ENCODE measurements at places on chromosomes 3 and 15.

DNA sequence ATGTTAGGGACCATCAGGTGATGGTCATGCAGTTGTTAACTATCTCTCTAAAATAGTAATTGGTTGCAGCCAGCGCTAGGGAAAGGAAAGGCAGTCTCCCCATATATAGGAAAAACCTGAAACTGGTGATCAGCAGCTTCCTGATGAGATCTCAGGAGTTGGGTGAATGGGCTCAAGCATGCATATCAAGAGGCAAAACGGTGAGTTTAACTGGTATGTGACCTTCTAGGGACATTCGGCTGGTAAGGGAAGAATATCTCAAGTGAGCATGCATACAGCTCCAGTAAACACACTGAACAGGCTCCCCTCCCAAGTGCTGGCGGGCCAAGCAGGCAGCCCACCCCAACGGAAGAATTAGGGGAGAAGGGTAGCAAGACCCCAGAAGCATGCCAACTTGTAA, 49.3 kb upstream of the ROBO2 start:
- DNase-seq, result no peak

GRCh38 chr3:174505266-174505665, 353.9 kb upstream of the NAALADL2 start:
- DNase-seq, result no peak

GRCh38 chr3:114310695-114311094, 16.9 kb downstream of the TIGIT start:
- no peak for DNase-seq

- no peak for DNase-seq
Observed at GRCh38 chr3:138594935-138595610, 1.0 kb upstream of the CEP70 start.

GRCh38 chr3:14143271-14144225, 18.7 kb downstream of the TMEM43 start:
- no peak for DNase-seq

DNA sequence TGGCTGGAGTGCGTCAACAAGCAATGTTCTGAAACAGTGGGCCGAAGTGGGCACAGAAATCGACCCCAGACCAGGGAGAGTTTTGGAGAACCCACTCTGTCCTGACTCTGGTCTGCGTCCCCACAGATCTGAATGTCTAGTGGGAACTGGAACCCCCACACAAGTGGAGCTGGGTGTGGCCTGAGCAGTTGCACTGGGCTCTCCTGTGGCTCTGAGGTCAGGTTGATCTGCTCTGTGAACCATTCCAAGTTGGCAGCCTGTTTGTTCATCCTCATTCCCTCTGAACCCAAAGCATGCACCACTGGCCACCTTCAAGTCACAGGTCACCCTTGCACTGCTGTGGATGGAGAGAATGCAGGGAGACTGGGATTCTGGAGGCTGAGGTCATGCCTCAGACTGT, 60.5 kb downstream of the STARD5 start:
- no peak for DNase-seq

DNA sequence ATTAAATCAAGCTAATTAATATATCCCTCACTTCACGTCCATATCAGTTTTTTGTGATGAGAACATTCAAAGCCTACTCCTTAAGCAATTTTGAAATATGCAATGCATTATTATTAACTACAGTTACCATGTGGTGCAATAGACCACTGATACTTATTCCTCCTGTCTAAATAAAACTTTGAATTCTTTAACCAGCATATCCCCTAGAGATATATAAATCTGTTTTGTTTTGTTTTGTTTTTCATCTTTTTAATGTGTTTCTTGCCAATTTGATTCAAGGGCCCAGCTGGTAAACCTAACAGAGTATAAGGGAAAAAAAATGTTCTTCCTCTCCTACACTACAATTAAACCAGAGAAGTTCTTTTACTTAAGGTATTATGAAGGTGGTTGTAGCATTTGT, 524.2 kb downstream of the NAALADL2 start:
- no peak for DNase-seq

DNA sequence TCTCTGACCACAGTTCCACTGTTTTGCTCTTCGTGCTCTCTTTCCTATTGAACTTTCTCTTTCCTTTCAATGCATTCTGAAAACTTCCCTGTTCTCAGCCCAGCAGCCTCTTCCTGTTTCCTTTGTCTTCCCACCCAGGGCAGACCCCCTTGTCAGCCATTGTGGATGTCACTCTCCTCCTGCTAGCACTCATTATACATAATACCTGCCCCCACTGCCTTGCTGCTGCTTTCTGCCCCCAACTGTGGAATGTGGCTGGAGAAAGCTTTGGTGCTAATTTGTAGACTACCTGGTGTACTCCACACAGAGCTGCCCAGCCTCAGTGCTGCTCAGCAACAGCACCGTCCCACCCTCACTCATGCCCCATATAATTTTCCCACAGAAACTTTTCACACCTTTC, 80.2 kb downstream of the CHCHD6 start:
- DNase-seq, result no peak

- DNase-seq, result no peak
Observed at GRCh38 chr3:167823738-167824137, 88.2 kb downstream of the SERPINI1 start.

- no peak for DNase-seq
Observed at GRCh38 chr15:35603301-35603700, 57.3 kb upstream of the DPH6 start.

GRCh38 chr3:36455406-36455805, 75.1 kb downstream of the STAC start:
- no peak for DNase-seq

- DNase-seq, result no peak
Observed at GRCh38 chr15:62749036-62749815, 293.3 kb upstream of the TPM1 start.

DNA sequence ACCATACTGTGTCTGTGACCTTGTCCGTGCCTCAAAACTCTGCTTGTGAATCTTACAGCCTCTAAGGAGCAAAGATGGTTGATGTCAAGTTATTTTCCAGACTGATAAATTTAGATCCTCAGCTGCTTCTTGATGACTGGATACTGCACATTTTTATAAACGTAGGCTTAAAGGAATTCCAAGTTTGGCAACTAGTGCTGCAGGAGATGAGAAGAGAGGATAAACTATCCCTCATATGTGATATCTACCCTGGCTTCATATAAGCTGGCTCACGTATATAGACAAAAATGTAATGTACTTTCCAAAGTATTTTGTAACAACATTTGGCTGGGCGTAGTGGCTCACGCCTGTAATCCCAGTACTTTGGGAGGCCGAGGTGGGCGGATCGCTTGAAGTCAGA, 89.6 kb downstream of the GMPS start:
- DNase-seq, result no peak

DNA sequence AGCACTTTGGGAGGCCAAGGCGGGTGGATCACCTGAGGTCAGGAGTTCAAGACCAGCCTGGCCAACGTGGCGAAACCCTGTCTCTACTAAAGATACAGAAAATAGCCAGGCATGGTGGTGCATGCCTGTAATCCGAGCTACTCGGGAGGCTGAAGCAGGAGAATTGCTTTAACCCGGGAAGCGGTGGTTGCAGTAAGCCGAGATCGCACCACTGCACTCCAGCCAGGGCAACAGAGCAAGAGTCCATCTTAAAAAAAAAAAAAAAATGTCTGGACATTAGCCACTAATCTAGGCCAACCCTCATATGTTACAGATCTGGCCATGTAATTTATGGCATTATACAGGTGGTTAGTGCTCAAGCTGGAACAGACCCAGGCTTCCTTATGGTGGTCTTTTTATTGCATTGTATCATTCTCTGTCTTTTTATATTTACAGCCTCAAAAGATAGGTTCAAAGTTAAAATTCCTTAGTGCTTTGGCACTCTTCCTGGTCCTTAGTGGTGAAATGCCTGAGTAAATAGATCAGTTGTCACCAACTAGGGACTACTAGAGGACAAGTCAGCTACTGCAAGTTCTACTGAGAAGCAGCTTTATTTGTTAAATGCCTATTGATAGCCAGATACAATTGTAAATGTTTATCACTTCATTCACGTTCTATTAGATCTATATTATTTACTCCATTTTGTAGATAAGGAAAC, 16.0 kb downstream of the STARD9 start:
- no peak for DNase-seq

DNA sequence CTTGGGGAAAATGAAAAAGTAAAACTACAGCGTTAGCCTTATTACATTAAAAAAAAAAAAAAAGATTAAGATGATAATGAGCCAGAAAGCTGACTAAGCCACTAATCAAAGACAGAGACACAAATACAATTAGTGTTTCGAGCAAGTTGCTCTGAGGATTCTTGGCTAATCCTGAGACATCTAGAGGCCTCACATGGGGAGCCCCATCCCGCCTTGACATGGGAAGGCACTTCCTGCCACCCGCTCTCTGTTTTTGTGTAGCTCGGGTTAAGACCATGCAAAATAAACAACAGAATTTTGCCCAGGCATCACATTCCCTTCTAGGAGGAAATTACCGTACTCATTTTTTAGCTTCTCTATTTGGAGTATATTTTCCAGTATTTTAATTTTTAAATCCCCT, 15.3 kb downstream of the HESX1 start:
- DNase-seq, result no peak

GRCh38 chr15:69979783-69980182, 117.9 kb downstream of the TLE3 start:
- no peak for DNase-seq

DNA sequence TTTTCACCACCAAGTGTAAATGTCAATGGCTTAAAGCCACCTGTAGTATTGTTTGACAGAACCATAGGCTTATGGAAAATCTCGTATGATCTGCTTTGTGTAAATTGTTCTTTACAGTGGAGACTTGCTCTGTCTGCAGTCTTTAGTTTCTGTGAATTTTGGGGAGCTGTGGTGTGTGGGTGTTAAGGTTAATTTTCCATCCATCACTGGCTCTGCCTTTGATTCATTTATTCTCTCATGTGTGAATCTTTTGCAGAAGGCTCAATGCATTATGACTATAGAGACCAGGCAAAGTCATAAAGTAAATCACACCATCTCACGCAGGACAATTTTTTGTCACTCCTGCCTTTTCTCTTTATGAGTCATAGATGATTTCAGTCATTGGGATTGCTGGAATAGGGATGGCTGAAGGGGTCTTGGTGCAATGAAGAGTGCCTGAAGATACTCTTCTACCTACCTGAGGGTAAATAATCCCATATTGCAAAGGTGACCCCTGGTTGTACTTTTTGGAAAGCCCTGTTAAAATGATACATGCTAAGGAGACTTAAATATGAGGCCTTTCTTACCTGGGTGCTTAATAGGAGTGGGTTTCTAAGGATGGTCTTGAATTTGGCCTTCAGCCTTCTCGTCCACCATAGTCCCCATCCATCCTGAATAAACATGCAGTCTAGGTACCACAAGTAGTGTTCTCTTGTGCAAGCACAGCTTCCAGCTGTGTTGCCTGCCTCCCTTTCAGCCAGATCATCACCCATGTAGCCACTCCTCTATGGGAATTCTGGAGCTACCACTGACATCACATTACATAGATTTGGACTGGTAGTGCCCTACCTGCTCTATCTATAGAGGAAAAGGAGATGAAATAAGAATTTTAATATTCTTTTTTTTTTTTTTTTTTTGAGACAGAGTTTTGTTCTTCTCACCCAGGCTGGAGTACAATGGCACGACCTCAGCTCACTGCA, 14.3 kb downstream of the TGFBR2 start:
- no peak for DNase-seq

DNA sequence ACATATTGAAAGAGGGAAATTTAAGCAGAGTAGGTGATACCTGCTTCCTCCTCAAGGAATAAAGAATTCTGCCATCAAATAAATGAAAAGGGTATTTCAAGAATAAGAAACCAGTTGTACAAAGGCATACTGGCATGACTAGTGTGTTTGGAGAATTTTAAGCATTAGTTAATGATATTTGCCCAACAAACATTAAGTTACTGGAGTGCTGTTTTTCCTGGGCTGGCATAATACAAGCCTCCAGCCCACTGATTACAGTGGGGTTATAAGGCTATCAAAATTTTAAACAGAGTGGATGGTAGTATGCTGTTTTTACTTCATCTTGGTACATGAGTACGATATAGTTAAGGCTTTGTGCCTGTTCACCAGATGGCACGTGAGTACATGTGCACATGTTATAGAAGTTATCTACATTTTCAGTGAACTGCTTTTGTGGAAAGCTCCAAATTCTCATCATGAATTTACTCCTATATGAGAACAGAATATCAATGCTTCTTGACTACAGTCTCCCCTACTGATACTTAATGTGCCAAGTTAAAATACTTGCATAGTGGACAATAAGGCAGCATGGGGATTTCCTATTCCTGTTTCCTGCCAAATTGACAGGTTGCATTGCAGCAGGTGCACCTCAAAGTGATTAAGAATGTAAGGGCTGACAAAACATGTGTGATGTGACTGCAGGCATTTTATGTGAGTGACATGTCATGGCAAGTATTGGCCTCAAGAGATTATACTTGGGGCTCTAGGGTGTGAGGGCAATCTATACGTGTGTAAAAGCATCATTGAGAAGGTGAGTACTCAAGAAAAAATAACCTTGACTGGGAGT, 14.9 kb downstream of the NAALADL2 start:
- no peak for DNase-seq

- no peak for DNase-seq
Observed at GRCh38 chr15:98733098-98733497, 84.8 kb downstream of the IGF1R start.

DNA sequence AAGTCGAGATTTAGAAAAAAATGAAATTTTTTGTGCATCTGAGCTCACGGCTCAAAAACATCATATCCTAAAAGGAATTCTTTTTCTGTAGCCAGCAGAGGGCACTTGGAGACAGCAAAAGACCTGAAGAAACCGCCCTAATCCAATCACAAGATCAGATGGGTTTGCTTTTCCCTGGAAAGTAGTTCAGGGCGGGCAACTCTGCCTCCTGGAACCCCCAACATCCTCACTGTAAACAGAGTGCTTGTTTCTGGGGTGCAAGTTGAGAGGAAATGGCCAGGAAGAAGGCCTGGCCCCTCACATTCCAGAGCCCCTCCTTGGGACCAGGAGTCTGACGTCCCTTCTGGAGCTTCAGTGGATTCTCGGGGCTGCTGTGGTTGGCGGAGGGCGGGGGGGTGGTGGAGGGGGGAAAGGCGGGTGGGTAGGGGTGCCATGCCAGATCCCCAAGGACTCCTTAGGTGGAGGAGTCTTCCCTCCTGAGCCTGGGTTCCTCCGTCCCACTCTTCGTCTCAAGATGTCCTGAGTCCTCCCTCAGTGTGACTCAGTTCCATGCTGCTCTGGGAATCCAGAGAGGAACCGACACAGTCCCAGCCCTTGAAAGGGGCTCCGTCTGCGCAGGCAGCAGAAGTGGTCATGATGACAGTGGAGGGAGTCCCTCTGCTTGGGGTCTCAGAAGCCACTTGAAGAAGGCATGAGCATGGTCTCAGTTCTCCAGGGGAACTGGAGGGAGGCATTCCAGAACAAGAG, 35.9 kb downstream of the CCK start:
- DNase-seq, result peak; percentile 7

DNA sequence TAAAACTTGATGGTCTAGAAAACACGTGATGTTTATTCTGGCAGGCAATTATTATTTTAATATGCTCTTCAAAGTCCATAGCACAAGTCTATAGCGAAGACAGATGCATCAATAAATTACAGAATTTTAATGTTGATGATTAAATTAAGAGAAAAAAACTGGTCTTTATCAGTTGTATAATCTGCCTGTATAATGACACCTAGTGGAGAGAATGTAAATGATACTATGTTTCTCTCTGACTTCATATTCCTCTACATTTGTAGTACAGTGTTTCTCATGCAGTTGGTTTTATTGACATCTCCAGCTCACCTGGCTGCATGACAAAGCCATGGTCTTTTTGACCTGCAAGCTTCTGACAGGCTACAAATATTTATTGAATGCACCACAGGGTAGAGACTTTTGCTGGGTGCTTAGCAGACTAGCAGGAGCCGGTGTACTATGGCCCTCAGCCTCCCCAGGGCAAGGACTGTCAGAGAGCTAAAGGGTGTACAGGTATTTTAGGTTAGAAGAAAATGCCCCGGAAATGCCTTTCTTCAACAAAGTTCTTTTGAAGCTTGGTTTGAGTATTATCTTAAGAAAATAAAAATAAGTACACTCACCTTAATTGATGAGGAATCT, 289.9 kb downstream of the GAP43 start:
- DNase-seq, result no peak
